Left lung (tissue), 14 donors: ENCODE measurements at places on chromosomes 5 and 9. TPM values are rescaled to one million over a fixed set of nuclear protein-coding genes. Genes with fewer than 3 reads are reported as not detected.
A peak's percentile ranks its signal among the peaks of the same experiment; 100 is the strongest.

- DNase-seq, result no peak
Observed at GRCh38 chr9:75197561-75197960, 109.2 kb downstream of the OSTF1 start.

- DNase-seq, result no peak
Observed at GRCh38 chr9:115114546-115114945, 3.4 kb downstream of the TNC start.

DNA sequence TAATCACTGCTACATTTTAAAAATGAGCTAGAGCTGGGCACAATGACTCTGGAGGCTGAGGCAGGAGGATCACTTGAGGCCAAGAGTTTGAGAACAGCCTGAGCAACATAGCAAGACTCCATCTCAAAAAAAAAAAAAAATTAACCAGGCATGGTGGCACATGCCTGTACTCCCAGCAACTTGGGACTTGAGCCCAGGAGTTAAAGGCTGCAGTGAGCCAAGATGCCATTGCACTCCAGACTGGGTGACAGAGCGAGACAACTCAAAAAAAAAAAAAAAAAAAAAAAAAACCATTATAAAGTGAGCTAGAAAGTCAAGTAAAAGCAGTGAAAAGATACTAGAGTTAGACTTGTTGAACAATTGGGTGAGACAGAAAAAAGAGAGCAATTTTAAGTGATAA is 28.2 kb downstream of the FEM1C start:
- DNase-seq, result no peak

GRCh38 chr9:71743217-71743705 is 25.1 kb downstream of the CEMIP2 start:
- no peak for DNase-seq

- no peak for DNase-seq
Observed at GRCh38 chr9:133237035-133237731, 28.1 kb upstream of the OBP2B start.

GRCh38 chr9:113634596-113635515 is 171.3 kb downstream of the RGS3 start:
- DNase-seq, result no peak

GRCh38 chr5:173869316-173869715 is 18.8 kb upstream of the CPEB4 start:
- DNase-seq, result no peak

GRCh38 chr9:684941-685340 is 156.6 kb upstream of the DMRT1 start:
- DNase-seq, result no peak

DNA sequence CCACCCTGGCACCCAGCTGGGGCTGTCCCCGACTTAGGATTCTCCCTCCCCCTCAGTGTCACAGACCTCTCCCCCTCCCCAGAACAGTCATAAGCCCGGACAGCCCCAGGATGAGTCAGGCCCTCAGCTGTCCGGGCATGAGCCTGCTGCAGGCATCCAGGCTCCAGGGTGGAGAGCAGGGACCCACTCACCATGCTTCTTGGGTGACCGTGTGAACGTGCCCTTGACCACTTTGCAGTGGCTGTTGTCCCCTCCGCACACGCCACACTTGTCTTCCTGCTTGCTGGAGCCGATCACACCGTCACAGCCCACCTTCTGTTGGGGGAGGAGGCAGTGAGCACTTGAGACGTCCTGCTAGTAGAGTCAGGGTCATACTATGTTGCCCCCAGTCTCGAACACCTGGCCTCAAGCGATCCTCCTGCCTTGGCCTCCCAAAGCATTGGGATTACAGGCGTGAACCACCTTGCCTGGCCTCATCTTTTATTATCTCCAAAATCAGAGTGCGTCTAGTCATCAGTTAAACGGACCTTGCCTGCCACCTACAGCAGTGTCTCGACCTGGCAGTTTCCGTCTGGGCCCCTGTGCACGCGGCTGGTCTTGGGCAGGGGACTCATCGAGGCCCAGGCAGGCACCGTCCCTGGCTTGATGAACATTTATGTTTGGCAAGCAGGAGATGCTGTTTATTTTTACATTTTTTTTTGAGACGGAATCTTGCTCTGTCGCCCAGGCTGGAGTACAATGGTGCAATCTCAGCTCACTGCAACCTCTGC is 72.6 kb downstream of the ZNF354C start:
- DNase-seq, result no peak

DNA sequence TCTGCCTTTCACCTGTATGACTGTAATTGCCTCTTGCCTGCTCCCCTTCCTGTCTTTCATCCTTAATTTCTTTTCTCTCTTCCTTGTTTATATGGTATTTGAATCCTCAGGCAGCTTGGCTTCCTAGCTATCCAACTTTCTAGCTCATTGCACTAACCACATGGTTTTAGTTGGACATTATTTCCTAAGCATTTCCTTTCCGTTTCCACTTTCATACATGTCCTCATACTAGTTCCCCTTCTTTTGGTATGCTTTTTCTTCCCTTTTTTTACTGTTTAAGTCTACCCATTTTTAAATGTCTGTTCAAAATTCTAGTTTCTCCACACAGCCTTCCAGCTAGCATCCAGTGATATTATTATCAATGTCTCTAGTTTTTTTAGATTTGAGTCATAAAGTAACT is 6.6 kb downstream of the CWC27 start:
- no peak for DNase-seq

- DNase-seq, result no peak
Observed at GRCh38 chr9:35569206-35569605, 35.9 kb upstream of the TESK1 start.

DNA sequence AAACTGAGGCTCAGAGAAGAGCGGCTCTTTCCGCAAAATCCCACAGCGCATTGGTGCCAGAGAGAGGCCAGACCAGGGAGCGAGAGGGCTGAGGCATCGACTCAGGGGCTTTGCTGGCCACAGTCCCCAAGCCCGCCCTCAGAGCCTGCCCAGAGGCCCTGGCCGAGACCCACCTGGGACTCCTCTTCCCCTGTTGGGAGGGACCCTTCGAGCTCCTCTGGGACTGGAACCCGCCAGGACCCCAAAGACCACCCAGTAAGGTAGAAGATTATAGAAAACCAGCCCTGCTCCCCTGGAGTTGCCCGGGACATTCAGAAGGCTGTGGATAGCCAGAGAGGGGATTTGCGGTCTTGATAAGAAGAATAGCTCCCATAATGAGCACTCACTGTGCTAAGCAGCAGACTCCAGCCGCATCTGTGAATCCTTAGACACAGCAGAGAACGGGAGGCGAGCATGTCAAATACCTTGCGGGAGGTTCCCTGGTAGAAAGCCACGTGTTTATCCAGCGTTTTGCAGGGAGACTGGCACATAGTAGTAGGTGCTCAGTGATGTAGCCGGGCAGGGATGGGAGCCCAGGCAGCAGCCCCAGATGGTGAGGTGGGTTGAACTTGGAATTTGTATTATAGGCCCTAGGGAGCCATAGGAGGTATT is 651 bp upstream of the AK1 start:
- DNase-seq, result no peak

DNA sequence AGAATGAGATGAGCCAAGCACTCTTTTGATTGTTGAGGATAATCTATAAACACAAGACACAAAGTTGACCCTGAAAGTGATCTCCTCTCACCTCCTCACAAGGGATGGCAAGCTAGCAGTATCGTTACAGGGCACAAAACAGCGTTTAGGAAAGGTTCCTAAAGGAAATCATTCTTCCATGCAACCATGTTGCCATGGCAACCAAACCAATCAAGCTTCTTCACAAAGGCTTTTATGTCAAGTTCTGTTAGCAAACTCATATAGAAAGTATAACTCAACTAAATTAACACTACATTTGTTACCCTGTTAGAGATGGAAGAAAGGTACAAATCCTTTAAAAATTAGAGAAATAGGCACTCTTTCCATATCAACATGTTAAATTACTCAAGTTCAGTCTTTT is 1016.8 kb upstream of the DMAC1 start:
- peak; percentile 16 for DNase-seq

DNA sequence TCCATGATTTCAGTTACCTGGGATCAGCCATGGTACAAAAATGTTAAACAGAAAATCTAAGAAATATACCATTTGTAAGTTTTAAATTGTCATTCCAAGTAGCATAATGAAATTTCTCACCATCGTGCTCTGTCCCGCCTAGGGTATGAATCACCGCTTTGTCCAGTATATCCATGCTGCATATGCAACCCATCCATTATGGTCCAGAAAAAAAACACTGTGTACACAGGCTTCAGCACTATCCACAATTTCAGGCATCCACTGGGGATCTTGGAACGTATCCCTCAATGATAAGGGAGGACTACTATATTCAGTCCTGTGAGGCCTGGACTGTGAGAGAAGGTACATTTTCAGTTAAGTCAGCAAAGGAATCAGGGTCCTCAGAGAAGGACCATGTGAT is 37.6 kb upstream of the HNRNPA0 start:
- DNase-seq, result no peak

- DNase-seq, result no peak
Observed at GRCh38 chr5:111584651-111585050, 72.3 kb upstream of the STARD4 start.

GRCh38 chr9:468766-469426 is 254.2 kb downstream of the DOCK8 start:
- no peak for DNase-seq

GRCh38 chr9:102569436-102569835 is 425.7 kb upstream of the CYLC2 start:
- no peak for DNase-seq

- no peak for DNase-seq
Observed at GRCh38 chr5:157326440-157327005, 60.6 kb downstream of the CYFIP2 start.

GRCh38 chr9:118985851-118986250 is 383.4 kb downstream of the BRINP1 start:
- DNase-seq, result no peak

GRCh38 chr5:146718609-146719008 is 159.9 kb downstream of the PPP2R2B start:
- DNase-seq, result no peak

PDLIM4 gene
- 8.7 TPM for polyA plus RNA-seq

SPATA31C1 gene
- not detected for polyA plus RNA-seq

PCDHGB5 gene
- polyA plus RNA-seq, result 7.6 TPM

MARCOL gene
- not detected for polyA plus RNA-seq

CEMIP2 gene
- 50.6 TPM for polyA plus RNA-seq

CFAP157 gene
- 9.3 TPM for polyA plus RNA-seq

CD72 gene
- 3.2 TPM for polyA plus RNA-seq

ASPN gene
- 2.6 TPM for polyA plus RNA-seq

TEX48 gene
- polyA plus RNA-seq, result 0.41 TPM

CNTNAP3 gene
- 5.0 TPM for polyA plus RNA-seq

C9orf85 gene
- polyA plus RNA-seq, result 18.7 TPM

SLC34A1 gene
- polyA plus RNA-seq, result 1.7 TPM

NIPAL4 gene
- polyA plus RNA-seq, result 0.11 TPM

CXXC5 gene
- 41.8 TPM for polyA plus RNA-seq

SPINK7 gene
- polyA plus RNA-seq, result 0.67 TPM

FAM78A gene
- 5.4 TPM for polyA plus RNA-seq

FOXD4L4 gene
- not detected for polyA plus RNA-seq
